ENCODE measurements at places on chromosomes 5 and 9. TPM values are rescaled to one million over a fixed set of nuclear protein-coding genes. Genes with fewer than 3 reads are reported as not detected.

Gene ADAMTS12
- not detected for total RNA-seq

Gene PCDHA4
- not detected for total RNA-seq

Gene SLC22A5
- total RNA-seq: 7.4 TPM

Gene KCNV2
- total RNA-seq: not detected

Gene FOXD4L4
- total RNA-seq: 0.14 TPM

Gene PRDM9
- total RNA-seq: not detected

Gene FBP2
- not detected for total RNA-seq

Gene FBXW5
- 74.9 TPM for total RNA-seq

Gene DEPDC1B
- 29.5 TPM for total RNA-seq

Gene C5orf63
- total RNA-seq: 16.0 TPM

Gene VAV2
- 4.6 TPM for total RNA-seq

Gene ELAVL2
- total RNA-seq: not detected

Gene OCLN
- 2.8 TPM for total RNA-seq

Gene C7
- not detected for total RNA-seq

Gene IGIP
- 5.5 TPM for total RNA-seq

Gene TNFSF8
- 99.5 TPM for total RNA-seq

Gene PRSS3
- total RNA-seq: not detected

Gene PRR7
- total RNA-seq: 16.0 TPM

Gene NTNG2
- 5.4 TPM for total RNA-seq

Gene TUBB4B
- 128 TPM for total RNA-seq

Gene ZNF366
- total RNA-seq: not detected

Gene PCDH12
- 0.31 TPM for total RNA-seq

Data from activated T-cell treated with anti-CD3 and anti-CD28 coated beads, Interleukin-2, amount 50 U/mL, for 72 hours (primary cell).